ENCODE measurements at places on chromosomes 5 and 9.

DNA sequence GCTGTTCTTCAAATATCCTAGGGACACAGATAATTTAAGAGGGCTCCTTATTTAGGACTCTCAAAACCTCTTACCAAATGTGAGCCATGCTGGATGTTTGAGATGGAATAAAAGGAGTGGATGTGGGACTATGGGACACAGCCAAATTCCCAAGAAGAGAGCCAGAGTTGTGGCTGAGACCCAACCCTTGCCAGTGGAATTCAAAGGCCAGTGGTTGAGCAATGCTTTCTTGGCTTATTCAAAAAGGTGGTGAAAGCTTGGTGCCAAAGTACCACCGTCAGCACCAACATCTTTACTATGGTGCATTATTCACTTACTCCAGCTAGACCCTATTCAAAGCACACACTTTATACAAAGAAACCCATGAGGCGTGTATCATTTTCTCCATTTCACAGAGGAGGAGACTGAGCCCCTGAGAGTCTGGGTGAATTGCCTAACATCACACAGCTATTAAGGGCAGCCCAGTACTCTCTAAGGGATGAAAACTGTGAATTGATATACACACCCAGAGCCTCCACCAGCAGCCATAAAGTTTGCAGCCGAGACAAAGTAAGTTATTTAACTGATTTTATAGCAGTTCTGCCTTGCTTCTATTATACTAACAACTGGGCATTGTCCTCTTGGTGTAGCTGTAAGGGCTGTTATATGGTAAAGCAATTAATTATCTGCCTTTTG lies 391.7 kb downstream of the ACTL7B start:
- no peak for DNase-seq

DNA sequence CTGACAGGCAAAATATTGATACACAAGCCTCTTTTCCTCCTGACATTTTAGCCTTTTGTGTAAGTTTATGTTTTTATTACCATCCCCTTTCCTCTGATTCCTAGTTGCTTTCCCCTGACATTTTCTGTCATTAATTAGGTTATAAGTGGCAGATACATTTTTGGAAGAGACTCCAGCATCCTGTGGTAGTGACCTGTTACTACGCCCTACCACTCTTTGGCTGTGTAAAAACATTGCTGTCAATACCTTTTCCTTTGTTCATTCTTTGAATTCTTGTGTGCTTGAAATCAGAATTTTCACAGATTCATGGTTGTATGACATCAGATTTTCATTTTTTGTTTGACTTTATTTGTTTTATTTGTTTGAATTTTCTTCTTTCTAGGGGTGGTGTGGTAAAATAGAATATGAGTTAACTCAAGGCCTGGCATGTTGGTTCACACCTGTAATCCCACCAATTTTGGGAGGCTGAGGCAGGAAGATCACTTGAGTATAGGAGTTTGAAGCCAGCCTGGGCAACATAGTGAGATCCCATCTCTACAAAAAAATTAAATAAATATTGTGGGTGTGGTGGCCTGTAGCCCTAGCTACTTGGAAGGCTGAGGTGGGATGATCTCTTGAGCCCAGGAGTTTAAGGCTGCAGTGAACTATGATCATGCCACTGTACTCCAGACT lies 43.4 kb downstream of the UBE2R2 start:
- DNase-seq: no peak

DNA sequence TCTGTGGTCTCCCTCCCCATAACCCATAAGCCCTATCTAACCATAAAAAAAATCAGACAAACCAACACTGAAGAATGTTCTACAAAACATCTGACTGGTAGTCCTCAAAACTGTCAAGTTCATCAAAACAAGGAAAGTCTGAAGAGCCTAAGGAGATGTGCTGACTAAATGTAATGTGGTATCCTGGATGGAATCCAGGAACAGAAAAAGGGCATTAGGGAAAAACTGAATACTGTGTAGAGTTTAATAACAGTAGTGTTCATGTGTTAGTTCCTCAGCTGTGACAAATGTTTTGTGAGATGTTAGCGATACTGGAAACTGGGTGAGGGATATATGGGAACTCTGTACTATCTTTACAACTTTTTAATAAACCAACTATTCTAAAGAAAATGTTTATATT lies 75.7 kb upstream of the EQTN start:
- no peak for DNase-seq

GRCh38 chr9:6611865-6612264 lies 33.7 kb downstream of the GLDC start:
- no peak for DNase-seq

All from neural crest cell (in vitro differentiated cells).